Hematopoietic multipotent progenitor cell (in vitro differentiated cells): ENCODE measurements at places on chromosomes 6 and 20. TPM values are rescaled to one million over a fixed set of nuclear protein-coding genes. Genes with fewer than 3 reads are reported as not detected.

DNA sequence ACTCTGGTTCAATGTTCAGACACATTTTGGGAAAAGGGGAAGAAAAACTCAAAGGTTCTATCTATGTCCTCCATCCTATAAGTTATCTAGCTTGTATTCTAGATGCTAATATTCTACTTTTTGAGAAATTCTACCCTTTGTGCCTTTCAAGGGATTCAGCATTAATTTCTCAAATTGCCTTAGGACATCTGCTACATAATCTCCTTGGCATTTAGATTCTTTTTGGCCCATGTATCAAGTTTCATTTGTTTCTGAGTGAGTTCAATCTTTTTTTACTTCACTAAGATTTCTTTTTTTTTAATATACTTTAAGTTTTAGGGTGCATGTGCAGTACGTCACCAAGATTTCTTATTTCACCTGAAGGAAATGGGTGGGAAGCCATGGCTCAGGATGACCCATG lies 232.7 kb upstream of the TENT5A start:
- no peak for DNase-seq

DNA sequence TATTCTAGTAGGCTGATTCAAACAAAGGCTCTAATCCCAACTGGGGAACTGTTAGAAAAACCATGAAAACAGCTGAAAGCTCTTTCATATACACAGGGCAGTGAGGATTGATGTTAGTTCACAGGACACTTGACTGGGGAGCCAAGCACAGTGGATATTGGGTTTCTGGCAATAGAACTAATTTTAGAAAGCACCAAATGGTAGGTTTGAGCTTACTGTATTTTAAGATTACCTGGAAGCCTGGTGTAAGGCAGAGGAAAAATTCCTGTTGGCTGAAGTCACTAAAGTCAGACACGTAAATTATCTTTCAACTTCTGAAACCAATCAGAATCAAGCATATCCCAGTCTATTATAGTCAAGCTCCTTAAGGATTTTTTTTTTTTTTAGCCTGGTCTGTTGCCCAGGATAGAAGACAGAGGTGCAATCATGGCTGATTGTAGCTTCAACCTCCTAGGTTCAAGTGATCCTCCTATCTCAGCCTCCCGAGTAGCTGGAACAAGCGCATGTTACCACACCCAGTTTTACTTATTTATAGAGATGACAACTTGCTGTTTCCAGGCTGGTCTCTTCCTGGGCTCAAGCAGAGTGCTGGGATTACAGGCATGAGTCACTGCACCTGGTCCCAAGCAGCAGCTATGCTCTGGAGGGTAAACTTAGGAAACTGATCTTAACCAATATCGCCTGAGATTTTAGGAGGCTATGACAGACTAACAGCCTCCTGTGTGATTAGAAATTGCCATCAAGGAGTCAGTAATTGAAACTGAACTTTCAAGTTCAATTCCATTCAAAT lies 32.5 kb upstream of the SYNCRIP start:
- no peak for DNase-seq

DNA sequence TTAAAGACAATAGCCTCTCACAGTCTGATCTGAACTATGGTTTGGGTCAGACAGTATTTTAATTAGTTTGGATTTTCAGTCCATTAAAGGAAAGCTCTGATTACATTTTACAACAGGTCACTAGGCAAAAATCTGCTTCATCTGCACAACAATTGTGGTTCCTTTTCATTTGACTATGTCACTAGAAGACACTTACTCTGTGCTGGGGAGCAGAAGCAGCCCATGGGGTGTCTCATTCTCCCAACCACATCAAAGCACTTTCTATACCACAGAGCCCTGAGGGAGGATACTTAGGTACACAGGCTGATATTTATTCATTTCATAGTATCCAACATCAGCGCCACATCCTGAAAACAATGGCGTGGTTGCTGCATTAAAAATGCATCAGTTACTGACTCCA lies 36.6 kb upstream of the HDAC2 start:
- no peak for DNase-seq

GRCh38 chr6:62612471-62612870 lies 326.4 kb upstream of the KHDRBS2 start:
- DNase-seq: no peak

- peak; percentile 95 for DNase-seq
Observed at GRCh38 chr20:32626859-32627636, 41.9 kb upstream of the NOL4L start.

GRCh38 chr6:5506149-5506548 lies 244.8 kb downstream of the FARS2 start:
- DNase-seq: no peak

Gene SPTLC3
- 5.7 TPM for total RNA-seq

Gene OR2H2
- total RNA-seq: under 0.01 TPM
